ENCODE measurements at places on chromosomes 13 and 19. TPM values are rescaled to one million over a fixed set of nuclear protein-coding genes. Genes with fewer than 3 reads are reported as not detected.

- no peaks in the 10 kb centered on the region for H3K27me3 ChIP-seq
- H3K4me3 ChIP-seq = no peak overlapping the region
- DNase-seq = no peak
- H3K4me1 ChIP-seq = peaks cover 30% of the 10 kb centered on the region
Measured at GRCh38 chr19:12617646-12618045, 6.9 kb downstream of the ZNF791 start.

DNA sequence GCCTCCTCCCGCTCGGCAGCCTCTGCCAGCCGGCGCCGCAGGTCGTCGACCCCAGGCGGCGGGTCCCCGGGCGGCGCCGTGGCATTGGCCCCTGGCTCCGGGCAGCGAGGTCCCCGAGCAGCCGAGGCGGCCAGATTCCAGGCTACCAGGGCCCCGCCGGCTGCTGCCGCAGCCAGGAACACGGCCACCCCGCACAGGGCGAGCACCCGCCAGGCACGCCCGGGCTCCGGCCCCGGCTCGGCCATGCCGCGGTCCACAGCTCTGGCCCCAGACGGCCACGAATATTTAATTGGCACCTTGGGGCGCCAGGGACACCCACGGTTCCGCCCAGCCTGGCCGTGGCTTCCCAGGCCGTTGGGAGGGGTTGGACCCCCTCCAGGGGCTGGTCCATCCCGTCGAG is at the start of gene CCDC194:
CCDC194 (minus strand) TSS at position 283 of the 400 bp plus-strand sequence; CDS start at position 245, 38 bp downstream.
- no peak for DNase-seq
- H3K36me3 ChIP-seq = no peaks in the 10 kb centered on the region

- H3K27ac ChIP-seq = no peak overlapping the region
- peaks cover 54% of the 10 kb centered on the region for H3K36me3 ChIP-seq
- H3K27me3 ChIP-seq = no peaks in the 10 kb centered on the region
Measured at GRCh38 chr19:53237114-53237777, 17.4 kb downstream of the ZNF677 start.

DNA sequence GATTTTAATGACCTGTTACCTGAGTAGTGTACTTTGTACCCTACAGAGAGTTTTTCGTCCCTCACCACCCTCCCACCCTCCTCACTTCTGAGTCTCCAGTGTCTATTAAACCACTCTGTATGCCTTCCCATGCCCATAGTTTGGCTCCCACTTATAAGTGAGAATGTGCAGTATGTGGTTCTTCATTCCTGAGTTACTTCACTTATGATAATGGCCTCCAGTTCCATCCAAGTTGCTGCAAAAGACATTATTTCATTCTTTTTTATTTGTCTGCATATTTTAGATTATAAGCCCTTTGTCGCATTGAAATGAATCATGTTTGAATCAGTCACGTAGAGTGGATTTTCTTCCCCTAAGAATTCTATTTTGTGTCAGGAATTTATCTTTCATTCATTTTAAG is 12.2 kb upstream of the HTR2A start:
- H3K27me3 ChIP-seq = no peaks in the 10 kb centered on the region
- no peak for DNase-seq
- H3K36me3 ChIP-seq = no peaks in the 10 kb centered on the region
- no peak overlapping the region for H3K27ac ChIP-seq
- no peak overlapping the region for H3K4me3 ChIP-seq
- H3K4me1 ChIP-seq = no peaks in the 10 kb centered on the region

The ZNF524 gene
- 26.4 TPM for total RNA-seq

DNA sequence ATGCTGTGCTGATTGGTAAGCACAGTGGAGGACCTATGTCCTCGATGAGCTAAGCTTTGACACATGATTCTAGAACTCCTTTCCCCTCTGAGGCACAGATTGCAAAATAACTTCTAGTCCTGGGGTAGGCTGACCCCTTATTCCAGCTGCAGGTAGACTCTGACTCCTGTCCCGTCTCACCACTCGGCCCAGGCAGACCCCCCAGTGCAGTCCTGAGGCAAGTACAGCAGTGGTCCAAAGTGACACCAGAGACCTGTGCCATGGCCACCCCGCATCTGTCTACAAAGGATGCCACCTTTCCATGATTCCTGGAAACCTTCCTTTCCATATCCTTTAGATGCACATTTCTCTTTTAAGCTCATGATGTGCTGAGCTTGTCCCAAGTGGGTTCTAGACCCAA is 482.5 kb downstream of the ZNF536 start:
- no peak for DNase-seq
- H3K4me1 ChIP-seq = no peaks in the 10 kb centered on the region
- no peak overlapping the region for H3K27ac ChIP-seq
- no peaks in the 10 kb centered on the region for H3K27me3 ChIP-seq
- H3K4me3 ChIP-seq = no peak overlapping the region

The ISYNA1 gene
- total RNA-seq = 143 TPM

DNA sequence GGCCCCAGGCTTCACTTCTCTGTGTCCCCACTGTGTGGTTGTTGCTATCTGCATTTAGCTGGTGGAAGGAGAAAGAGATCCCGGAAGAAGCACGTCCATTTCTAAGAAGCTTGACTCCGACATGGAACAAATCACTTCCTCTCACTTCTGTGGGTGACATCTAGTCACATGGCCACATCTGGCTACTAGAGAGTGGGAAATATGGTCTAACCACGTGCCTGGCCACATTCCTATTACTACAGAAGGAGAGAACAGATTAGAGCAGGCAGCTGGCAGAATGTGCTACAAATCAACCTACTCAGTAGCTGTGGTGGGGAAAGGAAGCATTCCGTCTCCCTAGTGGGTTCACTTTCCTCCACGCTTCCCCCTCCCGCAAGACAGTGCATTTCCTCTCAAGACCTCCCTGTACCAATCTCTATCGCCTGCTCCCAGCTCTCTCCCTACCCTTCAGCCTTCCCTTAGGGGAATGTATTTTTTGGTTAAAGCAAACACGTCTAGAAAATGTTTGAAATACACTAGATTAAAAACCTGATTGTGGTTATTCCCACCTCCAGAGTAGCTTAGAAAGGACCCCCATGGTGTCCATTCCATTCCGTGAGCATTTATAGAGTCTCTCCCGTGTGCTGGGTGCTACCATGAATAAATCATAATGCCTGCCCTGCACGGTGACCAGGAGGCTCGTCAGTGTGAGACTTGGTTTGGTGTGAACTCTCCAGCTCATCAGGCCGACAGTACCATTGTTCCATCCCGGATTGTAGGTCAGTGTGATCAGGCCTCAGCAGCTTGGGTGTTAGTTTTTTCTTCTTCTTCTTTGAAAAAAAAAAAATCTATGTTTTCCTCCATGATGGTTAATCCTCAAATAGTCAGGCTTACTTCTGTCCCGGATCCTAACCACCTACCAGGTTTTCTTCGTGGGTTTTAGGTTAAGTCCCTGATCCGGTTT is 8.0 kb upstream of the AMER2 start:
- no peaks in the 10 kb centered on the region for H3K4me1 ChIP-seq
- H3K36me3 ChIP-seq = no peaks in the 10 kb centered on the region
- H3K27me3 ChIP-seq = no peaks in the 10 kb centered on the region
- DNase-seq = no peak
- H3K27ac ChIP-seq = no peak overlapping the region

- no peak overlapping the region for H3K27ac ChIP-seq
- no peak overlapping the region for H3K4me3 ChIP-seq
- no peaks in the 10 kb centered on the region for H3K36me3 ChIP-seq
- DNase-seq = no peak
- H3K4me1 ChIP-seq = peaks cover 5% of the 10 kb centered on the region
Measured at GRCh38 chr19:2497186-2497585, 21.3 kb downstream of the GADD45B start.

DNA sequence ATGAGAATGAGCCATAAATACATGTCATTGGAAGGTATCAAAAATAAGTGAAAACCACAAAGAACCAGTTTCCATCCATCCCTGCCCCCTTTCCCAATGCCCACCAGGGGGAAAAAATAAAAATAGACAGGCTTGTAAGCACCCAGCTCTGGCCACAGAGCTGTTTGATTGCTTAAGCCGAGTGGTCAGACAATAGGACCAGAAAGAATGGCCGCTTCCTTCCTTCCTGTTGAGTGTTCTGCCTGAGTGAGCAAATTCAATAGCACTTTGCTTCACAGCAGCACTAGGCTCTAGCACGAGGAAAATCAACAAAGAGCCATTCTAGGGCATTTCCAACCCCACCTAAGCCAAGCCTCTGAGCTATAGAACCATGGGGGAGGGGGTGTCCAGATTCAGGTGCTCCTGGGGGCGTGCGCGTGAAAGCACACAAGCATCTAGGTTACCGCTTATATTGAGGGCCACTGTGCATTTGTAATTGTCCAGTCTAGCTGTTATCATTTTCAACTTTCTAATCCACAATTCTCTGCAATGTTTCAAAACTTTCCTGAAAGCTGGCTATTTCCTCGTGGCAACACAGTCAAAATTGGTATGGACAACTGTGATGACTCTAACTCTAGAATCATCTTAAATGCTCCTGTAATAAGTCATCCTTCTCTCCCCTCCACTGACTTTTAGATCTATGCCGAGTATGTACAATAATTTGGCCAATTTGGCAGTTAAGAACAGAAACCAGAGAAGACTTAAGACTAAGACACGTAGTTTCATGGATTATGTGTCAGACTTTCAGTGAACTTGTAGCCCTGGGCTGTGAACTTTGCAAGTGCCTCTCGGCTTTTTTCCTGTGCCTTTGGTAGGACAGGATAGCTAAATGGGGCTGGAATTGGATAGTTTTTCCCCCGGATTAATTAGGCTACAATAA is 64.3 kb downstream of the SPRY2 start:
- no peak overlapping the region for H3K4me3 ChIP-seq
- no peak overlapping the region for H3K27ac ChIP-seq
- no peaks in the 10 kb centered on the region for H3K36me3 ChIP-seq
- no peaks in the 10 kb centered on the region for H3K27me3 ChIP-seq
- DNase-seq = no peak

DNA sequence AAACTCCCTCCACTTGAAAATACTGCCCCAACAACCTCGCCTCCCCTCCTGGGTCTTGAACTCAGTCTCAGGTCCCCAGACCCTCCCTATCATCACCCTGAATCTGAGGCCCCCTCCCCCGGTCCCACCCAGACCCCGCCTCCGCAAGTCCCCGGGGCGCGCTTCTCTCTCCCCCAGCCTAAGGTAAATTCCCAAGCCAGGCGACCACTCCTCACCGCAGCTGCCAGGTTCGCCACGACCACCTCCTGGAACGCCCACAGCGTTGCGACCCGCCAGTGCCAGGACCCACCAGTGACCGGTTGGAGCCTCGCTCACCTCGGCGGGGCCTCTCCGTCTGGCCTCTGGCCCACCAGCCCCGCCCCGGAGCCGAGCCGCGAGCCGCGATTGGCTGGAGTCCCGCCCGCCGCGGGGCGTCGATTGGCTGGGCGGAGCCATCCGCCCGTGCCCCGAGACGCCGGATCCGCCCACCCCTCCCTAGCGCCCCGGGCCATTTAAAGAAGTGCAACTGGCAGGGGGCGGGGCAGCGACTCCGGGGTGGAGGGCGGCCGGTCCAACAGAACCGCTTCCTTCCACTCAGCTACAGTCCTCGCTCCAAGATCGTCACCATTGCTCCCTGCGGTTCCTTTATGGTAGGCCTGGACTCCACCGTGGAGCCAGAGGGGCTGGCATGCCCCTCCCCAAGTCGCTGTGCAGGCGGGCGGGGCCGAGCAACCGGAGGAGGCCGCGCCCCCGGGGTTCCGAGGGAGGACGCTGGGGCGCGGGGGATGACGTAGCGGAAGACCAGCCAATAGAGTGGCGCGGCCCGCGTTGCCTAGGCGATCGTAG is at the start of gene SERTAD3:
SERTAD3 (minus strand) TSS at position 336 of the 825 bp plus-strand sequence. CDS start 2,255 bp downstream, outside the sequence.
- H3K4me1 ChIP-seq = peaks cover 14% of the 10 kb centered on the region
- peak; percentile 94 for DNase-seq
- peak within 1 kb of the TSS; percentile 93 for H3K4me3 ChIP-seq
- H3K36me3 ChIP-seq = peaks cover 26% of the 10 kb centered on the region

- peaks cover 53% of the 10 kb centered on the region for H3K4me1 ChIP-seq
- no peak overlapping the region for H3K4me3 ChIP-seq
- no peak overlapping the region for H3K27ac ChIP-seq
- DNase-seq = no peak
Measured at GRCh38 chr13:49370371-49370770, 73.5 kb downstream of the CAB39L start.
